ENCODE measurements at places on chromosomes 12 and 14.

- no peak for DNase-seq
These were observed at the start of gene OR11H7 for GRCh38 chr14:20228681-20229080. Gene OR11H7, plus strand, starts transcription at chr14:20228981.

- DNase-seq, result no peak
These were observed 273.3 kb upstream of the LRIG3 start for GRCh38 chr12:59193476-59194050.

DNA sequence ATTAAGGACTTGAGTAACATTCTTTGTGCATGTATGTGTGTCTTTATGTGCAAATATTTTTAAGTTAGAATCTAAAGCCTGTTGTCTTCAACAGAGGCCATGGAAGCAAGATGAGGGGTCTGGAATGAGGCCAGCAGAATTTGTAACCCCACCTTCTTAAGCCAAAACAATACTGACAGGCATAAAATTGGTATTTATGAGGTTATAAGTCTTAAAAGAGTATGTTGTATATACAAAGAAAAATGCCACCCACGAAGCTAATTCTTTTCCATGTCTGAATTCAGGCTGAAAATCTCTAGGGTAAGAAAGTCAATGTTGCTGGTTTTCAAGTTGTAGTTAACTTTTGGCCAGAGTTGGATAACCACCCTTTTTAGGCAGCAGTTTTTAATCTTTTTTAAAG, 86.2 kb upstream of the TMTC1 start:
- no peak for DNase-seq

DNA sequence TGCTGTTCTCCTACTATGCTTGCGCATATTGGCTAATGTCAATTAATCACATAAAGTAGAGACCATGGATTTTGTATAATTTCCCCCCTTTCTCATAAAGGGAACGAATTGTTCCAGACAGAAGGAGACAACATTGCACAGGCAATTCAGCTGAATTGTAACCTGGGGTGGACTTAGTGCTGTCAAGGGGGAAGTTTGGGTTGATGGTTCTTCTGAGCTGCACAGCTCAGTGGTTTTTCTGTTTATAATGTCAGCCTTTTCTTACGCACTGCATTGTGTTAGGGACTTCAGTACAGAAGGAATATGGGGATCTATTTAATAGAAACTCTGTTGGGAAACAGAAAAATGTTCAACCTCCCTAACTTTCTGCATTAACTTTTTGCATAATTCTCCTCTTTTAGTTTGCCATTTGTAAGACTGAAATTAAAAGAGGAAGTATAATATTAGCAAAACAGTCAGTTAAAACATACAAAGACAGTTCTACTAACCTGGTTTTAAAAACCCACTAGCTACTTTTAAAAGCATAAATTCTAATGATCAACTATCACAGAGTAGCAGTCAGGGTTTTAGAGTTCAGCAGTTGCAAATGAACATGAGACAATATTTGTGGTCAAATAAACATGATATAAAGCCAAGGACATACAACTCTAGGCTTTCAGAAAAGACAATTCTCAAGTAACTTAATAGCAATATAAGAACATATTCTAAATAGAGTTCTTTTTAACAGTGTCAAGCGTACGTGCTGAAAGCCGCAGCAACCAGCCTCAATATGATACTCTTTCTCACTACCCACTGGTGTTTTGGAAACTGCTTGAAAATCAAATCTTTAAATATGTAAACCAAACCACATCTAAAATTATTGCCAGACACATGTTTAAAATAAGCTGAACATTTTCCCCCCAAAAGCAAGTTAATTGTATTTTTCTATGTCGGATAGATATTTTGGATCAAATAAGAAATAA, 393.0 kb downstream of the FSCB start:
- DNase-seq, result no peak

GRCh38 chr12:52019113-52019770, 12.5 kb downstream of the TAMALIN start:
- DNase-seq, result no peak

Measured in K562 (cell line).